ENCODE measurements at places on chromosomes 5 and 9. TPM values are rescaled to one million over a fixed set of nuclear protein-coding genes. Genes with fewer than 3 reads are reported as not detected.

GCNT1 gene
- total RNA-seq: 46.6 TPM

DNA sequence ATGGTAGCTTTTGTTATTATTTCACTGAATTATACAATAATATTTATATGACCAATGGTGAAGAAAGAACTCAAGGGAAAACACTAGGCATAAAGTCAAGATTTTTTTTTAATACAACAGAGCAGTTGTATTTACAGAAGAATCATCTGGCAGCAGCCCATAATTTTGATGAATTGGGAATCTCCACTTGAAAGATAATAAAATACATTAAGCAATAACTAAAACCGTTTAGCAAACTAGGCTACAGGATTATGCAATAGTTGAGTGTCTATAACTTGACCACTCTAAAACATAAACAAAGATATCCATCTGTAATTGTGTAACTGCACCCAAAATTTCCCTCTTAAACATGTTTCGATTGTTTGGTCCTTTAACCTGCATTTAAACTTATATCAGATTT, 80.8 kb downstream of the SNCAIP start:
- peak; percentile 75 for DNase-seq

DNA sequence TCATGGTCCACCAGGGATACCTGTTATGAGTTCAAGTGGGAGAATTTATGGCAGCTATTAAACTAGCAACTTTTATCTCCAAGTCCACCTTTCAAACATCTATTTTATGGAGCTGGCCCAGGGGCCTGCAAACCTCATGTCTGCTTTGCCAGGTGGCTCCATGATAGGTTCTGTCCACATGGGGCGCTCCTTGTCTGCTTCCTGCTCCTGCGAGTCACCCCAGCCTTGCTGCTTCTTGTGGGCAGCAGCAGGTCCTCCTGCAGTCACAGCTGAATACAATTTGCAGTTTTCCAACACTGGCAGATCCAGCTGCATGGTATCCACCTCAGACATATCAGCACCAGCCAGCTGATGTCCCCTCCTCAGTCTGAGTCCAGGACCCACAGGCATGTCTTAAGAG, 39.6 kb upstream of the FRRS1L start:
- no peak for DNase-seq

DNA sequence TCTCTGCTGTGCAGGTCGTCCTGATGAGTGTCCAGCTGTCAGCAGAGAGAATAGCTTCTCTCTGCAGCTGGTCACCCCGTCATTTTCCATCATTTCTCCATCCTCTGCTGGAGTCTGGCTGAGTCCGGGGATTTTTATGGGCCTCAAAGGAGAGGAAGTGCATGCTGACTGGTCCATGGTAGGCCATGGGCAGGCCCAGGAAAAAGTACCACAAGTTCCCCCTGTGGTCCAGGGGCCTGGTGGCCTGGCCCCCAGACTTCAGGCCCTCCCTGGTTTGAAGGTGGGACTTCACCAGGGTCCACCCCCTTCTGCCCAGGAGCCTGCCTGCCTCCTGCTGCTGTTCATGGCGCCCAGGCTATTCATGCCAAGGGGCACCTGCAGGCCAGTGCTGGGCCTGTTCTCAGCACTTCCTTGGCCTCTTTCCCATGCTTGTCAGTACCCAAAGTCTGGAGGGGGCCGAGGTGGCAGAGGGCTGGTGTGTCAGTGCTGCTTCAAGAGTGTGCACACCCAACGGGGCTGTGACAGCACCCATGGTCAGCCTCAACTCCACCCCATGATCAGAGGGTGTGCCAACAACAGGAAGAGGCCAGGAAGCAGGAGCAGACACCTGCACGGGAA, 7.3 kb upstream of the MTMR12 start:
- no peak for DNase-seq

DNA sequence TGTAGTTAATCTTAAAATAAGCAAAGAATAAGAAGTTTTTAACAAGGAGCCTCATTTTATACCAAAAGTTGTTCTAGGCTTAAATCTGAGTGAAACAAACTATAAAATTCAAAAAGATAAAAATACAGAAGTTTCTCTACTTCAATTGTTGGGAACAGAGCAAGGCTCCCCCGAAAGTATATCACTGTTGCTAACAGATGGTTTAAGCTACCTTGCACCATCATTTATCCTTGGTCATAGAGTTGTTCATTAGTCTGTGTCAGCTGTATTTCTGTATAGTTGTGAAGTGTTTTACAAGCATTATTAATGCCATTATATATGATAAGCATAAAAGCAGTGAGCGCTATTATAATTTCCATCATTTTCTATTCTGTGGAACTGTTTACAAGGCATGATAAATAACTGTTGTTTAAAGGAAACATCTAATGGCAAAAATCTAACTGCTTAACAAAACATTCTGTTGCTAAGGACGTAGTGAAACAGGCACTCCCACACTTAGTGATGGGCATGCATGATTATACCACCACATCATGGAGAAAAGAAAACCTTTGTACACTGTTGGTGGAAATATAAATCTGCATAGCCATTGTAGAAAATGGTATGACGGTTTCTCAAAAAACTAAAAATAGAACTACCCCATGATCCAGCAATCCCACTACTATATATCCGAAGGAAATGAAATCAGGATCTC, 23.3 kb upstream of the ACO1 start:
- no peak for DNase-seq

Measured in IMR-90 (cell line).